T-helper 17 cell (primary cell): ENCODE measurements at places on chromosomes 7 and 10. TPM values are rescaled to one million over a fixed set of nuclear protein-coding genes. Genes with fewer than 3 reads are reported as not detected.

MBL2 gene
- not detected for total RNA-seq

- DNase-seq: no peak
These were observed 169.9 kb upstream of the ASAH2 start for GRCh38 chr10:50421026-50421719.

- DNase-seq: no peak
These were observed 20.1 kb downstream of the SFR1 start for GRCh38 chr10:104142081-104142480.

GRCh38 chr10:47024399-47025252, 113.4 kb downstream of the PTPN20 start:
- peak; percentile 26 for DNase-seq

OR2A1 gene
- total RNA-seq: not detected

DNA sequence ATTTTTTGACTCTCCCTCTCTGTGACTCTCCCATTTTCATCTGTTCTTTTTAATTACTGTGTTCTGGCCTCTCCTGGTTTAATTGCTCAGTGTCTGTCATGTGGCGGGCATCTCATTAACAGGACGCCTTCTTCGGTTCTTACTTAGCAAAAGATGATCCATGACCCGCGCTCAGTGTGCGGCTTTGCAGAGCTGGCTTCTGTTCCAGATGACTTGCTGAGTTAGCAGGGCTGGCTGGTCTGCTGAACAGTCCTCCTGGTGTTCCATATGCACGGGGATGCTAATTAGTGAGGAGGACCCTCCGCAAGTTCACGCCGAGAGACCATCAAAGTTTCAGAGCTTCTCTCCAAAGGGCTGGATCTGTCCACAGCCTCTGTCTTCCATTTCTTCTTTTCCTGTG, 258.6 kb upstream of the MKI67 start:
- no peak for DNase-seq

- no peak for DNase-seq
These were observed 143.9 kb upstream of the LSM8 start for GRCh38 chr7:118039963-118040489.

DLX6 gene
- not detected for total RNA-seq

- DNase-seq: no peak
These were observed 21.3 kb downstream of the CCDC3 start for GRCh38 chr10:12980102-12980661.

KIF20B gene
- total RNA-seq: 36.2 TPM

ANXA8L1 gene
- not detected for total RNA-seq

SPDYE16 gene
- total RNA-seq: not detected

GRCh38 chr7:28347475-28348318, 64.6 kb upstream of the CREB5 start:
- no peak for DNase-seq

- no peak for DNase-seq
These were observed 80.5 kb upstream of the INSYN2A start for GRCh38 chr10:127276794-127277462.

PAPOLB gene
- not detected for total RNA-seq

DNA sequence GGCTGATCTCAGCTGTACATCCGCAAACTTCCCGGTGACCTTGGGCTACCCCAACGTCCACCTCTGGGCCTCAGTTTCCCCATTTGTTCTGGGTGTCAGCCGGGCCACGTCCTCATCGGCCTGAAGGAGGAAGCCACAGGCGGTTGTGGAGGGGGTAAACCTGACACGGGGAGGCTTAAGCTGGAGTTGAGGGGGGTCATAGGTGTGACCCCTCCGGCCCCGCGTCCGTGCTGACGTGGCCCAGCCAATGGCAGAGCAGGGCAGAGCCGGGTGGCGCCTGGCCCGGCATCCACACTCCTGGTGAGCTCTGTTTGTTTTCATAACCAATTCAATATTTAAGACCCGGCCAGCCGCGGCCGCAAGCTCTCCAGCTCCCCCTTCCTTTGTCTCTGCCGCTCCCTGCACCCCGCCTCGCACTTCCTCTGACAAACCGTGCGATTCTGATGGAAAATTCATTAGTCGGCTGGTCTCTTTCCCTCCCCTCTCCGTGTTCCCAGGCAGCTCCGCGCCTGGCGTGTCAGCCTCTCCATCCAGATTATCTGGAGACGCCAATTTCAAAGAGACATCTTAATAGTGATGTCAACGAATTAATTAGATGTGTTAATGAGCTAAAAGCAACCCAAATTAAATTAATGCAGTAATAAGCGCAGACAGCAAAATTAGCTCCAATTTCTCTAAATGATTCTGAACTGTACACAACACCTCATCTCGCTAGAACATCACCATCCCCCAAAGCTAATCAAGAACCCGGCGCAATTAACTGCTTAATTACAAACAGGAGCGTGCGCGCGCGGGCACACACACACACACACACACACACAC, 55.4 kb downstream of the MICALL2 start:
- no peak for DNase-seq

CYP26C1 gene
- 0.18 TPM for total RNA-seq

GRCh38 chr7:23422384-23422783, 47.9 kb downstream of the IGF2BP3 start:
- DNase-seq: no peak

GRCh38 chr7:150332852-150333635, 8.4 kb downstream of the RARRES2 start:
- no peak for DNase-seq

DNA sequence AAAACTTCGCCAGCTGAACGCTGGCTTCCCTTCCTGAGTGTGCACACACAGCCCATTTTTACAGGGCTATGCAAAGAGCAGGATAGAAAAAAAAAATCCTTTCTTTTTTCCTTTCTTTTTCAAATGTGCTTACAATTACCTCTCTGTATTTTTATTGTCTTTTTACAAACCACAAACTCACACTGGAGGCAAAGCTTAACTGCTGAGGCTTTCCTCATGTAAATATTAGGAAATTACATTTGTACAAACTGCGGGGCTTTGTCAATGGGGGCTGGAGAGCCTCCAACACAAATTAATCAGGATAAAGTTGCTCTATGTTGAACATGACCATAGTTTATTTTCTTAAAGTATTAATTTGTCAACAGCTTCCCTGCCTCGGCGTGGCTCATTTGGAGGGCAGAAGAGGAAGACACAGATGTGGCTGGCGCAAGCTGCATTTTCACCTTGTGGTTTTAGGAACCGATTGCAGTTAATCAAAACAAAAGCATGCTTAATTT, 411.7 kb upstream of the MKI67 start:
- no peak for DNase-seq

JAKMIP3 gene
- 0.39 TPM for total RNA-seq

DNA sequence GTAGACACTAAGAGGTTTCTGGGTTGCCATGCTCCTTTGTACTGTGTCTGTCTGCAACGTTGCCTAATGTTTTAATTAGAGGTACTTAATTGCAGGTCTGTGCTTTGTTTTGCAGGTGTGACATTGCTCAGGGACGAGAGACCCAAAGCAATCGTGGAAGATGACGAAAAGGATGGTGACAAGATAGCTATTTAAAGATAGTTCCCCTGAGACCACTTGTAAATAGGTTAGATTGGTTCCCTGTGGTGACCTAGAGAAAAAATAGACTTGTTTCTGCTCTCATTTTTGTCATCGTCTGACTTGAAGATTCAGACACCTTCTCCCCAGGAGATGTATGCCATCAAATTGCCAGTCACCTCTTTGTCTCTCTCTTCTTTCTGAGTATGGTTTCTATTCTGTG, 20.1 kb downstream of the PPP1R17 start:
- no peak for DNase-seq
